ENCODE measurements at places on chromosomes 12 and 14.

DNA sequence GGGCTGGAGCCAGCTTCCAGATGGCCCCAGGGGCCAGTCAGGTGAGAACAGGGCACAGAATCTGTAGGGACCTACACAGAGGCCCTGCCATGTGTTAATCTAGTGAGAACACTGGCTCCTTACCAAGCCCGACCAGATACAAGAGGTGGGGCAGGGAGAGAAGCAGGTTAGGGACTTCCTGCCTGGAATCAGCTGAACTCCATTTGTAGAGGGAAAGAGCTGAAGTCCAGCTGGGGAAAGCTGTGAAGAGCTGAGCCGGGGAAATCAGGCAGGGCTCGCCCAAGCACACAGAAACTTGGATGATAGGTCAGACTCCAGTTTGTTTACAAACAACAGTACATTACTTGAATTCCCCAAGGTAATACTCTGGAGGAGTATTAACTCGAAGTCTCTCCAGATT lies 46.7 kb downstream of the PTGER2 start:
- DNase-seq, result no peak

- DNase-seq, result no peak
These were observed 2.4 kb upstream of the LYZ start for GRCh38 chr12:69345742-69346141.

DNA sequence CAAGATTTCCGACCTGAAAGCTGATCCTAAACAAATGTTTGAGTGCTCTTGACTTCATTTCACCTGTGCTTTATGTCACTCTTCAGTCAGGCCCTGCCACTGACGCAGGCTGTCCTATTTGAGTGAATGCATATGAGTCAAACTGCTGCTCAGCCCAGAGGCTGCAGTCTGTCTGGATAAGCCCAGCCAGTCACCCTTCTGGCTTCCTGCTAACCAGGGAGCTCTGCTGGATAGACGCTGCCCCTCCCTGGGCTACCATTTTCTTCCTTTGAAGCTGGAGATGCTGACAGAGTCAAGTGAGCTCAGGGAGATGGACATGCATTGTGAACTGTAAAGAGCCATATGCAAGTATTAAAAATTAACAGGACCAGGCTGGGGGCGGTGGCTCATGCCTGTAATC lies 5.1 kb upstream of the TUNAR start:
- no peak for DNase-seq

DNA sequence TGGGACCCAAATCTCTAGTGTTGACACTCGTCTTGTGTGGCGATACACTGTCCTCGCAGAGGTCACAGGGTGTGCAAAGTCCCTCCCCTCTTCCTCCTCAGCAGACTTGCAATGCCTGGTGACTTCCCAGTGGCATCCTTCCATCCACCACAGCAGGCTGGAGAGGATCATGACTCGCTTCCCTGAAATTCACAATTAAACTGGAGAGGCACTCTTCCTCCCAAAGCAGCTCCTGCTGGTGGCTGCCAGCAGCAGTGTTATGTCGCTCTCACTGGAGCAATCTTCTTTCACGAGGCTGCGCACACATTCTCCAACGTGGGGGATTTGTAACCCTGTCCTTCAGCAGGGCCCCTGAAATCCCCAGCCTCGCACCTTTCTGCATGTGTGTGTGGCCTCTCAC lies 145.2 kb upstream of the TMCC3 start:
- DNase-seq, result peak; percentile 41

- no peak for DNase-seq
These were observed 21.4 kb upstream of the ANKRD9 start for GRCh38 chr14:102530828-102531478.

DNA sequence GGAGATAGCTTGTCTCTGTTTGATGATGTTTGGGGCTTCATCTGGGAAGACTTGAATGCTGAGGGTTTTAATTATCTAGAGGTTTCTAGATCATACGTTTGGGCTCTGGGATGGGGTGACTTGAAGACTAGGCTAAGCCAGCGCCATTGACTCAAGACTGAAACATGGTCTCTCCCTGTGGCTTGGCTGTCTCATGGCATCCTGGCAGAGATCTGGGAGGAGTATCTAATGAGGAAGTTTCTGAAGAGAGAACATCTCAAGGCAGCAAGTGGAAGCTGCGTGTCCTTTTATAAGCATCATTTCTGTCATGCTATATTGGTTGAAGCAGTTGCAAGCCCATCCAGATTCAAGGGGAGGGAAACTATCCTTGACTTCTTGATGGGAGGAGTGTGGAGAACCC lies 104.8 kb downstream of the UNC79 start:
- DNase-seq, result no peak

- DNase-seq, result no peak
These were observed 136.0 kb upstream of the C14orf180 start for GRCh38 chr14:104443391-104444158.

- no peak for DNase-seq
These were observed 367.4 kb upstream of the TBX3 start for GRCh38 chr12:115051378-115051777.

DNA sequence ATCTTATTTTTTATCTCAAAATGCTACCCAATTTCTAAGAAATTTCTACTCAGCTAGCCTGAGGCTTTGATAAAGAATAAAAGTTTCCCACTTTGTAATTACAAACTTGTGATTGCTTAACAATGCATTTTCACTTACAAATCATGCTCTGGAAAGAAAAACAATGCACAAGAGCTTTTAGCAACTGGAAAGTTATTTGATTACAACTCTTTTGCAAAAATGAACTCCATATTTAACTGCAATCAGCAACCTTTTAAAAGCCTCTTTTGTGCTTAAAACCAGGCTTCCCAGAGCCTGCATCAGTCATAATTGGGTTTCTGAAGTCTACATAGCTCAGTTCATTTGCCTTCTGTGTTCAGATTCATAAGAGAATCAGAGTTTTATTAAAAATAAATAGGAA lies 395.2 kb downstream of the PAWR start:
- DNase-seq, result no peak

DNA sequence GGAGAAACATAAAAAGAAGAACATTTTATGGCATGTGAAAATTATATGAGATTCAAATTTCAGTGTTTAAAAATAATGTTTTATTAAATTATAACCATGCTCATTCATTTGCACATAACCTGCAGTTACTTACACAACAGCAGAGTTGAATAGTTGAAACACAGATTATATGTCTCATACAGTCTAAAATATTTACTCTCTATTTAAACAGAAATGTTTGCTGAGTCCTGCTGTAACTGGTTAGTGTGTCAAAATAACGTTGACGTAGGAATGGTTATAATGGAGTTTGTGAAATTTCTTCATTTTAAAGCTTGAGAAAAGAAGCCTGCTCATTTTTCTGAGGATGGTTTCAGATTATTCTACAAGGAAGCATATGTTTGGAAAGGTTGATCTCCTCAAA lies 196.5 kb upstream of the GARIN2 start:
- DNase-seq, result peak; percentile 1

DNA sequence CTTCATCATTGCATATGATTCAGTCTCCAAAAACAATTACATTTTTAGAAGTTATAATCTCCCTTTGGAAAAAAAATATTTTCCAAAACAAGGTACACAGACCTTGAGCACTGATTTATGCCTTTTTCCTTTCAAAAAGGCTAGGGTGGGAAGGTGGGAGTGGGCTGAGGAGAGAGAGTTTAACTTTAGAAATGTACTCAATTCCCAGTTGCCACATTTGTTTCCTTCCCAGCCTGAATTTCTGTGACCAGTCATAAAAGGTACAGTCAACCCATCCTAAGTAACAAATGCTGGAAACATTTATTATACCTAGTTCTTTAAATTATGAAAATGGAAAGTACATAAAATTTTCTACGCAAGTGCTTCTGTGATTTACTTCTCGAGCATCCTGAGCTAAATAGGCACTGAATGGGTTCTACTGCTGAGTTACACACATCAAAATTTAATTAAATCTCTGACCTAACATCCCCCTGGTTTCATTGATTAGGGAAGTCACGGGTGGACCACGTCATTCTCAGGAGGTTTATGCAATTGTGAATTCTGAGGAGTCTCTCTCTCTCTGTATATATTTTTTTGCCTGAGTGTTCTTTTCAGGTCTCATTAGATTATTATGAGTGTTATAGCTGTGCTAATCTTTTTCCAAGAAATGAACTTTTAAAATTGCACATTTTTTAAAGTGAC lies 371.8 kb downstream of the BTG1 start:
- DNase-seq, result no peak

GRCh38 chr14:79915406-79915805 lies 295.9 kb downstream of the DIO2 start:
- DNase-seq, result no peak

DNA sequence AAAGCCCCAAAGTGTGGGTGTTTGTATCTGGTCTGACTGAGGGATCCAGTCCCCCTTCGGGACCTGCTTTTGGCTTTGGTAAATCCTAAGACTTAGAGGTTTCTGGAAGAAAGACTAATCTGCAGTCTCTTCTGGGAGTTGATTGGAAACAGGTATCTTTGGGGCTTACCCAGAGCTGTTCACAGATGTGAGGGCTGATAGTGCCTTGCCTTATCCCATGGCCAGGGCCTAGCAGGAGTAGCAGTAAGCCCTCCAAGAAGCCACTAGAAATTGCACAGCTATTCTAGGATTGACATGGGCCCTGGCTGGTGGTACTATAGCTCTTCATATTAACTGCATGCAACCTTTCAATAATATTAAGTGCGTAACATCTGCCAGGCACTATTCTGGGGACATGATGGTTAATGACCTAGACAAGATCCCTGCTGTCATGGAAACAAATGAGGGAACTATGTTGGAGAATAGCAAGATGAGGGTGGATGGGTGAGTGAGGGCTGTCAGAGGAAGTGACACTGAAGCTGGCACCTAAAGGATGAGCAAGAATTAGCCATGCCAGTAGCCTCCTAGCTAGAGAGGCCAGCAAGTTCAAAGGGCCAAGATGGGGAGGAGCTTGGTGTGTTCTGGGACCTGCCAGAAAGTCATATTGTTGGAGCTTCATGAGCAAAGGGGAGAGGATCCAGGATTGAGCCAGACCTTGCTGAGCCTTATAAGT lies 71.7 kb downstream of the CRADD start:
- DNase-seq, result no peak

All from A549 (cell line).